ENCODE measurements at places on chromosomes 3 and 15.

DNA sequence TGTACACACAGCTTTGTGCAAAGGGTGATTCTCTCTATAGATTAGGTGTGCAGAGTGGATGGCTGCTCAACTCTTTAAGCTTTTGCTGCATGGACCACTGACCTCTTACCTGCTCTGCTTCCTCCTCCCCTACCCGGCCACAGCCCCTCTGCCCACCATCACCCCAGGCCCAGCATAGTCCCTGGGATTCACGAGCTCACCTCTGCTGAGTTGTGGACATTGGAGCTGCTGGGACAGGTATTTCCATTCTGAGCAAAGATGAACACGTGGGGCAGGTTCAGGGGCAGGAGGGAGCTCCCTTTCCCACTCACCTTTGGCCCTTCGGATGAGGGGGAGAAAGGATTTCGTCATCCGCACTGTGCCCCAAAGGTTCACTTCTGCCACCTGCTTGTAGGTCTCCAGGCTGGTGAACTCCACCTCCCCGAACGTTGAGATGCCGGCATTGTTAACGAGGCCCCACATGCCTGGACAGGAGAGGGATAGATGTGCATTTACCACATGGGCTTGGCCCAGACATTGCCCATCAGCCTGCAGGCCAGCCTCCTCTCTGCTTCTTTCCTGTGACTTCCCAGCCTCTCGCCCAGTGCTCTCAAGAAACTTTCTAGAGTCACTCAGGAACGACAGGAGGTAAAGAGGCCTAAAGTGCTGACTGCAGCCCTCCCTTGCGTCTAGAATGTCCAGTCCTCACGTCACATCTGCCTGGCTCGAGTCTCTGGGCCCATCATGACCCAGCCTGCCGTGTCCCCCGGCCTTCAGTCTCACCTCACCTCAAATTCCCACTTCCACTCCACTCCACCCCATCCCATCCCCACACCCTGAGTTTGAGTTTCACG, 41.6 kb downstream of the BDH1 start:
- DNase-seq = no peak

GRCh38 chr3:128502712-128503111, 9.7 kb upstream of the GATA2 start:
- no peak for DNase-seq

- DNase-seq = no peak
Measured at GRCh38 chr3:150307311-150308036, 100.6 kb upstream of the TSC22D2 start.

- DNase-seq = no peak
Measured at GRCh38 chr3:23263796-23264195, 60.7 kb downstream of the UBE2E2 start.

DNA sequence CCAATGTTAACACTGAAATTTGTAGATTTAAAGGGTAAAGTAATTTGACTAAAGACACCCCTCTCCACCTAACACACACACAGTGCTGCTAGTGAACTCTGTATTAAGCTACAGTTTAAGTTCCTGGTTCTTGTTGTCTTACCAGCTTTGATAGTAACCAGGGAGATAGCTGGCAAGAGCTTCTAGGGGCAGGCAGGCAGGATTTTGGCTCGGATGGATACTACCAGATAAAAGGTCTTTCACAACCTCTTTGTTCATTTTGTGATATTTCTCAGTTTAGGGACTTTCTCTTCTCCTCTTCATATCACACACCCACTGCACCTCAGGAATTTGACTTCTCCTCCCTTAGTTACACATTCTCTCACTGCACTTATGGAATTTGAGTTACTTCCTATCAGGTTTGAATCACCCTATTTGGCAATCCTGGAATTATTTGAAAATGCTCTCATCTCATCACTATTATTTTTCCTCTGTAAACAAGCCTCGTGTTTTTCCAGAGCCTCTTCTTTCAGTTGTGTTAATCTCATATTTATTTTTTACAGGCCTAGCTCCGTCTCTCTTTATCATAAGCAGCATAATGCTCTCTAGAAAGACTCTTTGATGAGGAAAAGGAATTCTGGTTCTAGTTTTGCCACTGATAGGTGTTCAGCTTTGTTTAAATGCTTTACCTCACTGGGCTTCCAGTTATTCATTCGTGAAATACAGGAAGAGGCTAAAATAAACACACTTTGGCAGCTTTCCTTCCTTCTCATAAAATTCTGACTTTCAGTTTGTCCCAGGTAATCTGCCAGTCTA, 23.0 kb upstream of the CLDN1 start:
- no peak for DNase-seq

DNA sequence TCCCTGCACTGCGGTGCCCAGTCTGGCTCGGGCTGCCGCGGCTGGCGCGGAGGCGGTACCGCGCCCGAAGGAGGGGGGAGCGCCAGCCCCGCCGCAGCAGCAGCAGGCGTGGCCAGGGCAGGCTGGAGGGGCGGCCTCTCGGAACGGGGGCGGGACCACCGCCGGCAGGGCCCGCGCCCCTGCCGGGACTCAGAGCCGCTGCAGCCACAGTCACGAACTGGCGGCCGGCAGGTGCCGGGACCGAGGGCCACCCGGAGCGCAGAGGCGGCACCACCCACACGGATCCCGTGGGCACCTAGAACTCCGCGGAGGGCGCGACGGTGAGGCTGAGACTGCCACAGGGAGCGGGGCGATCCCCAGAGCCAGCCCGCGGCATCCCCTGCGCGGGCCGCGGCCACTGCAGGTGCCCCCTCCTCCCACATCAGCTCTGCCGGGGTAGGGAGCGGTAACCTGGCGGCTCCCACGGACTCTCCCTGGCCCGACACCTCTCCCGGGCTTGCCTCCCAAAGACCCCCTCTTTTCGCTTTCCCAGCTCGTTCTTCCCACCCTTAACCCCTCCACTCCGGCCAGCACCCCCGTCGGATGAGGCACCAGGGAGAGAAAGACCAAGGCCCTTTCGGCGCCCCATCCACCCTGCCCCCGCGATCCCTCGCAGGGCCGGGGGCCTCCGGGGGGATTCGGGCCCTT, at the start of gene VWA5B2:
Gene VWA5B2, plus strand, starts transcription at position 192 of the 687 bp plus-strand sequence. CDS start 944 bp downstream, outside the sequence.
- DNase-seq = peak; percentile 52

DNA sequence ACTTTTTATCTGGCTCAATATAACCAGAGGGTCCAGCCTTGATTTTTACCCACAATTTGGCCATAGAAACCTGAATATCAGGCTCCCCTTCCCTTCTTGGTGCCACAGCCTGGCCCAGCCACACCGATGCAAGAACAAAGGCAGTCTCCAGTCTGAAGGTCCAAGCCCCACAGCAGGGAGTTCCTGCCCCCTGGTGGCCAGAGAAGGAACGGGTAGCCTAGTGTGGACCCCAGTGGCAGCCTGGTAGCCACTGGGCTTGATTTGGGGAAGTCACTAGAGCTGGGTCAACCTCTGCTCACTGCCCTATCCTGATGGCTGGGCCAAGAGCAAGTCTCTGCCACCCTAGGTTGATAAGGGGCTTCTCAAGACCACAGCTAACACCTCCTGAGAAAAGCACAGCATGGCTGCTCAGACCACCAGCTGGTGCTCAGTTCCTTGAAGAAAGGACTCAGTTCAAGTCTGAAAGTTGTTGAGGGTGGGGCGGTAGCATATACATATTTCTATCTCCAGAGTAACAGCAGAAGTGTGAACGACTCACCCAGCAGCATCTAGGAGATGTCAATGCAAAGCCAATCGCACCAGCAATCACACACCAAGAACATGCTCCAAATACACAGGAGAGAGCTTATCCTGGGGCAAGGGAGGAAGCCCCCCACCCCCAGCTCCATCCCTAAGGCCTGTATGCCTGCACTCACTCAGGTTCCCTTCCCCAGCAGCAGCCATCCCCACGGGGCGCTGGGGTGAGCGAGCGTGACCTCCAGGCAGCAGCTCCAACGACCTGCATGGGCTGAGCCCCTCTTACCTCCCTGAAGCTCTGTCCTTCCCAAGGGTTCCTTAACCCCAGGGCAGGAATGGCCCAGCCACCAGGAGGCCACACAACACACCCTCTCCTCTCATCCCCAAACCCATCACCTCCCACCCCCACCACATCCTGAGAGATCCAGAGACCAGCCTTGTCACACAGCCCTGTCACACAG, 7.6 kb downstream of the PFKFB4 start:
- peak; percentile 82 for DNase-seq

- DNase-seq = no peak
Measured at GRCh38 chr3:64766440-64766839, 78.6 kb upstream of the ADAMTS9 start.

Measured in activated CD4-positive, alpha-beta T cell treated with anti-CD3 and anti-CD28 coated beads for 24 hours (primary cell).